ENCODE measurements at places on chromosomes 2 and 18.
A peak's percentile ranks its signal among the peaks of the same experiment; 100 is the strongest.

DNA sequence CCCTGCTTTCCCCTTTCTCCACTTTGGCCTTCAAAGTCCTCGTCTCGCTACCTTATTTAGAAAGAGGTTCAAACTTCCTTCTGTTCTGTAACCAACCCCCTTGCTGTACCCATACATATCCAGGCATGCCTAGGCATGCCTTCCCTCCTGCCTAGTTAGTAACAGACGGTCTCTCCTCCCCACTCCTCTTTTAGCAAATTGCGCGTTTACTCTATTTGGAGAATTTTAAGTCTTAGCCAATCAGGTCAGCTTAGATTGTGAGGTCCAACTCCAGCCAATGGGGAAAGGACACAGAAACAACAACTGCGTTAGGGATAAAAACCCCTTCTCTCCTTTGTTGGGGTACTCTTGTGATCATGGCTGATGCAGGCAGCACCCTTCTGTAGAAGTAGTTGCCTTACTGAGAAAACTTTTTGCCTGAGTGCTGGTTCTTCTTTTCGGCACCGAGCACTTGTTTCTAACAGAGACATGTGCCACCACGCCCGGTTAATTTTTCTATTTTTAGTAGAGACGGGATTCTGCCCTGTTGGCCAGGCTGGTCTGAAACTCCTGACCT is 85.9 kb upstream of the FOXI3 start:
- DNase-seq, result no peak

DNA sequence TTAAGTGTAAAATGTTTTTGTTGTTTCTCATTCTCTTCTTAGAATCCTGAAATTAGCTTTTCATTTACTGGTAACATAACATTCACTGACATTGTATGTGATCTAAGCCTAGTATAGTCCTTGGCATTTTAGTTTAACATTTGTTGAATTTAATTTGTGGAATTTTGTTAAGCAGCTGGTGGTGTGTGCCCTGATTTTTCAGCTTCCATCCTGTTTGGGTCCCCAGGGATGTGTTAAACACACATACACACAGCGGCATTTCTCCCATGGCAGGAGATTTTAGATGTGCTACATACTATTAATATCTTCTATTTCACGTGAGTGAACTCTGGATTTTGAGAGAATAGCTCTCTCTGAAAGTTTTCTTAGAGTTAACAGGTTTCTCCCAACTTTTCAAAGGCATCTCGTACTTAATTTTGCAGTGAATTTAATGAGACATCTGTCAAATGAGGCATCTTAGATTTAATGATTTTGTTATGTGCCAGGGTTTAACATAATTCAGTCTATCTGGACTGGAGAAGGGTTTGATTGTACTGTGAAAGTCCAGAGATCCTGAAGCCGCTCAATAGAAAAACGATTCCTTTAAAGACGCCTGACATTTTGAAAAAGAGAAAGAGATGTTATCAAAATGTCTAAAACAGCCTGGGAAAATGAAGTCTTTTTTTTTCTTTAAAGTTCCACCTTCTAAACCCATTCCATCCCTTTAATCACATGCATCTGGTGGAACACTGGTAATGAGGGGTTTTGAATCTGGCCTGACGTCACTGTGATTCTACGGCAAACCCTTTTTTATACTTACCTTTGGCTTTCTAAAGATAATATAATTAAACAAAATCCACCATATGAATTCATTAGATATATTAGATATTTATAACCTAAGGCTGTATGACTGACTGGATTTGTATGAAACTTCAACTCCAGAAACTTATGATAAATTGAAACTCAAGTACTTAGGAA is 6.8 kb downstream of the PHLPP1 start:
- DNase-seq, result no peak

- no peak for DNase-seq
Measured at GRCh38 chr2:8488001-8488738, 193.7 kb upstream of the ID2 start.

GRCh38 chr18:56326336-56327072 is 311.9 kb downstream of the TXNL1 start:
- no peak for DNase-seq

- peak; percentile 41 for DNase-seq
Measured at GRCh38 chr2:120675460-120676130, 60.1 kb upstream of the GLI2 start.

GRCh38 chr2:16264931-16265540 is 324.7 kb downstream of the MYCN start:
- no peak for DNase-seq

DNA sequence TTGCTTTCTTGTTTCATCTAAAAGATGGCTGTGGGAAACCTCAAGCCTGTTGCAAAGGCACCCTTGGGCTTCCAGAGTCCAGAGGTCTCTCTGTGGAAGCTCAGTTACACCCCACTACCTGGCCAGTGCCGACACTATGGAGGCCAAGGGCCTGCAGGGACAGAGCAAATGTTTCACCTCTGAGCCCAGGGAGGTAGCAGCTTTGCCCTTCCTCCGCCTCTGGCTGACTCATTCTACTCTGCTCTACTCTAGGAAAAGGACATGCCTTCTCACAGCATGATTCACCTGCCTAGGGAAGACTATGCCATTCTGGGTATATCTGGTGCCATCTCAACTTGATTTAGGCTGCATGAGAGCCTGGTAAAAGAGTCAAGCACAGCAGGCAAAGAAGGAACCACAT is 12.2 kb downstream of the MYOM1 start:
- DNase-seq, result peak; percentile 37

DNA sequence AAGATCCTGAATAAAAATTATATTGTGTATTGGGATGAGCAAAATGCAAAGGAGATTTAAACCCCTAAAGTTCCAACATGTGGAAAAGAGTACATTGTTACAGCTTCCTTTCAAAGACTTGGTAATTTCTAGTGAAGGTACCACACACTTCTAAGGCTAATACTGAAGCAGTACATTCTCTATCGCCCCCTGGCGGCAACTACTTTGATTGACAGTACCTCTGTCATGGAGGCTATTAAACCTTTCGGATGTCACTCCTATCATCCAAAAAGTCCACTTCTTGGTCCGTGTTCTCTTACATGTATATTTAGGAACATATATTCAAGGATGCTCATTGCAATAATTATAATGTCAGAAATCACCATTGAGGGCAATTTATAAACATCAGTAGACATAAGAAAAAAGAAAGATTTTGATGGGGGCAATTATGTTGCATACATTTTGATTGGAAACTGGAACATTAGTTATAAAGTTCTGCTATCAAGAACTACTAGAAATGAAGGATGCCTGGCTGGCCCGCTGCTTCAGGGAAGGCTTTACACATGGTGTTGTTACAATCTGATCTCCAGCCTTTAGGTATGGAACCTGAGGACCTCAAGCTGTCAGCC is 601.6 kb downstream of the CPS1 start:
- peak; percentile 76 for DNase-seq

DNA sequence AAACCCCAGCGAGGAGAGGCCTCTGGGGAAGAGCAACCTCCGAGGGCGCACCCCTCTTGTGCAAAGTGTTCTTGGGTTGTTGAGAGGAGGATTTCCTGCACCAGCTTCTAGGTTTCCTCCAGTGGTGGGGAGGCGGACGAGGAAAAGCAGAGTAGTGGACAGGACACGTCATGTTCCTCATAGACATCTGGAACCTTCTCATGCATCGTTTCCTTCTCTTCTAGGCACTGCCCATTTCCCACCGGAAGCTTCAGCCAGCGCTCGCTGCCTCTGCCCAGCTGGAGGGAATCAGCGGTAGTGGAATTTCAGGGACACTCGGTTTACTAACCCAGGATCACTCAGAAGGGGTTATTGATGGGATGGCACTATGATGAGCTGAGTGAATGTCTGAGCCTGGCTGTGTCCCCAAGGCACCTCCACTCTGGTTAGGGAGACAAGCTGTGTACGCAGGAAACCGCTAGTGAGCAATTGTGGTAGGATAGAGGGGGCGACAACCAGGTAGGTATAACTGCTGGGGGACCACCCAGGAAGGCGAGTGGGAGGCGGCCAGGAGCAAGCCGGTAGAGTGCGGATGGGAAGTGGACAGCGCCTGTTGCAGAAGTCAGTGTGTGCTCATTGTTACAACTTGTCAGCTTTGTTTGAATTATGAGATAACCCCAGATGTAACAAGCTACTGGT is 960 bp upstream of the APOB start:
- DNase-seq, result no peak

GRCh38 chr2:103387888-103388287 is 626.1 kb downstream of the TMEM182 start:
- DNase-seq, result no peak

GRCh38 chr2:46701152-46701551 is 214.5 kb downstream of the MCFD2 start:
- peak; percentile 34 for DNase-seq

GRCh38 chr2:43345391-43345813 is 119.0 kb upstream of the ZFP36L2 start:
- DNase-seq, result no peak

- no peak for DNase-seq
Measured at GRCh38 chr2:10820562-10820961, 8.0 kb upstream of the PDIA6 start.

DNA sequence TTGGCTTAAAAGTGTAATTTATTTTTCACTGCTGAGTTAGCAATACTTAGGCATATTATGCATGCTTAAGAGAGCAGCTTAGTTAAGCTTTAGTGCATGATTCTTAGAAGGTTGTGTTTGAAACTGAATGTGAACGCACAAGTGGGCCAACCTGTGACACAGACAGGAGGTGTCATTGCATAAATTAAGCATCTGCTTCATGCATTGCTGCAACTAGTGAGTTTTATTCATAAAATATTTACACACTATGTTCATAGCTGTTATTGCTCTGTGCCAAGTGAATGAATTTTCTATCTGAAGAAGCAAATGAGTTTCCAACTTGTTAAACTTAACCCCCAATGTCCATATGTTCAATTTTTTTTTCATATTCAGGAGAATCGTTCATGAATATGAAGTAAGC is 806.4 kb downstream of the GALR1 start:
- DNase-seq, result no peak

DNA sequence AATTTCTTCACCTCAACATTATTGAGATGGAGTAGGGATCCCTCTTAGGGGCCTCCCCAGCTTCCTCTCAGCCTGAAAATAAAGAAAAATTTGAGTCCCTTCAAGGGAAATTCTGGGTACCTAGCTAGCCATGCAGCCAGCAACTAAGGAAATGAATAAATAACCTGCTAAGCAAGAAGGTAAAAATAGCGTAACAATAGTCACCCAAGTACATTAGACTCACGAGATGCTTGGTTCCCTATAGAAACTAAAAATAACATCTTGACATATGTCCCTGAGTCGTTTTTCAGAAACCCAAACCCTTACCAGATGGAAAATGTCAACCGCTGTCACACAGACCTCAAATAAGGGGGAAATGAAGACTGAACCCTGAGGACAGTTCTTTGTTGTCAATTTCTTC is 51.9 kb downstream of the CACNB4 start:
- no peak for DNase-seq

GRCh38 chr18:23966909-23967308 is 47.6 kb upstream of the TTC39C start:
- no peak for DNase-seq

DNA sequence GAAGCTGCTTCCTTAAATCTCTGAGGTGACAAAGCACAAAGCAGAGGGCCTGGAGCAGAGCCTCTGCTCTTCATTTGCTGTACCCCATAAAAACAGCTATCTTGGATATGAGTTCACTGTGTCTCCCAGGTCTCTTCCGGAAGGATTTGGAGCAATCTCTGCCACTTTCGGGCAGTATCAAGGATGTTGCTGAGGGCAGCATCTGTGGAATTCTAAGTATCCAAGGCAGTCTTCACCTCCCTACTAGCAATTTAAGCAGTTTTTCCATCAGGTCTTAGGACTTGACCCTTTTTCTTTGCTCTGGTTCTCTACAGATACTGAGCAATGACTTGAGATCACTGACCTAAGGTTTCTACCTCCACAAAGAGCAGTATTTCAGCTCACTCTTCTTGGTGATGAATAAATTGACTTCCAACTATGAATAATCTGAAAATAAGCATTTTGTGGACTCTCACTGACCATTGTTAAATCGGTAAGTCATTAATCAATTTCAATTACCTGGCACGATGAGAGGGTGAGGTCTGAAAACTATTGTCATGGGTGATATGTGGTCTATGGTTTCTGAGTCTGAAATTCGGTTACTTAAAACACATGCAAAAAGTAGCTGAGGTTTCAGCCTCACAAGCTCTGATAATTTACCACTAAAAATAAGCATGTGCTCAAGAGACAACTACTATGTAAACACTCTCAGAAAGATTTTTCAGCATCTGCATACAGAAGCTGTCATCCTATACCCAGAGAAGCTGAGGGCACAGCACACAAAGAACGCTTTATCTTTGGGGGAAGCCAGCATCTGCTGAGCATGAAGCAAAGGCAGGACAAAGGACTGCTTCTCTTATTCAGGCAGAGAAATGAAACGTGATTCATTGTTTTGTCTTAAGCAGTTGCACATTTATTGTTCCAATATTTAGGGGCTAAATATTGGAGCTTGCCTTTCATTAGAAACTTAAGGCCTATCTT is 32.1 kb upstream of the SPATS2L start:
- no peak for DNase-seq

GRCh38 chr2:154875999-154876398 is 177.5 kb downstream of the KCNJ3 start:
- no peak for DNase-seq

DNA sequence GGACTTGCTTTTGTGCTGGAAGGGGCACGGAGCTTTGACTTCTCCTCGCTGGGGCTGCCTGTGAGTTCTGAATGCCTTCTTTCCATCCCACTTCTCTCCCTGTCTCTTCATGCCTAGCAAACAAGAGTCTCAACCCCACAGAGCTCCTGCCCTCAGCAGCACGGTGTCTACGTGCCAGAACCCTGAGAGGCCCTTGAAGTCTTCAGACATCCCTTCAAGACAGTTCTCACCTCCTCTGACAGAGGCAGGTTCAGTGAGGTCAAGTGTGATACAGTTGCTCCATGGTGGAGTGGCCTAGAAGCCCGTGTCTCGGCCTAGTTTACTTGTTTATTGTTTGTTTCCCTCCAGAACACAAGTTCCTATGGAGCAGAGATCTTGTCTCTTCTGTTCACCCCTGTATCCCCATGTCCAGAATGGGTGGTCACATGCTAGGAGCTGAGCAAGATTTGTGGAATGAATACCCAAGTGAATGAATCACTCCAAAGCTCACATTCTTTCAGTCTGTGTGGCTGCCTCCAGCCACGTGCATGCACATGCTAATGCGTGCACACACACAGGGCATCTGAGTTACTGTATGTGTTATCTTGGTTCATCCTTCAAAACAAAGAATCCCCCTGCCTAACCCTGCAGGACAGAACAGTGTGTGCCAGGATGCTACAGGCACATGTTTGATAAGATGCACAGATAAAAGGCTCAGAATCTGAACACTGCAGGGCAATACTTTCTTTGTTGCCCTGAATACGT is 391.6 kb downstream of the NBAS start:
- DNase-seq, result peak; percentile 71

- DNase-seq, result no peak
Measured at GRCh38 chr2:230335461-230335863, 8.5 kb downstream of the SP140L start.

DNA sequence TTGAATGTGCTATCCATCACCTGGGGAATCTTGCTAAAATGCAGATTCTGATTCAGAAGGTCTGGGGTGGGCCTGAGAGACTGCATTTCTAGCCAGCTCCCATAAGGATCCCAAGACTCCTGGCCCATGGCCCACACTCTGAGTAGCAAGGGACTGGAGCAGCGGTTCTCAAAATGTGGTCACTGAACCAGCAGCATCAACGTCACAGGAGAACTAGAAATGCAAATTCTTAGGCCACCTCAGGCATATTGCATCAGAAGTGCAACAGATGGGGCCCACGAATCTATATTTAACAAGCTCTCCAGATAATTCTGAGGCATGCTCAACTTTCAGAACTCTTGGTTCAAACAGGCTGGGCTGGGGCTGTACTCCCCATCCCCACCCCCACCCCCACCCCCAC is 74.6 kb downstream of the DHRS9 start:
- no peak for DNase-seq

GRCh38 chr2:7726989-7727388 is 809.8 kb downstream of the RNF144A start:
- no peak for DNase-seq
